ENCODE measurements at places on chromosomes 11 and 22.
A peak's percentile ranks its signal among the peaks of the same experiment; 100 is the strongest.

DNA sequence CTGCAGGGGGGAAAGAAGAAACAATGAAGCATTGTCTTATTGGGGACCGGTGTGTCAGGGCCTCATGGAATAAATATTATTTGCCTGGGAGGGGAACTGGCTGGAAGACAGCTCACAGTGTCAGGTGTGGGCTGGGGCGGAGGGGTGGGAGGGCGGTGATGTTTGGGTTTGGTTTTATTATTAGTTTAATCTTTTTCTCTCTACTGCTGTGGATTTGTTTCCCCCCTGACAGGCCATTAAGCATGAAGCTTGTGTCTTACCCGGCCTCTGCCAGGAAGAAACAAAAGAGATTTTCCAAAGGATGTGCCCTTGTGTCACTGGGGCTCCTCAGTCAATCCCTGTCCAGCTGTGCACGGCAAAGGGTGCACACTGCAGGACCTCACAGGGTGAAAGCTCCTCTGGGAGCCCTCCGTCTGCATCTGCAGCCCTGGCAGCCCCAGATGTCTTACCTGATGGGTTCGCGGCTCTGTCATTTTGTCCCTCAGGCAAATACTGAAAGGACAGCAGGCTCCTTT is 203.1 kb upstream of the TMEM45B start:
- no peak for DNase-seq

- DNase-seq, result peak; percentile 50
Observed at GRCh38 chr22:50531546-50531961, 1.7 kb upstream of the TYMP start.

GRCh38 chr22:32407312-32407711 is 4.7 kb downstream of the RTCB start:
- DNase-seq, result no peak

DNA sequence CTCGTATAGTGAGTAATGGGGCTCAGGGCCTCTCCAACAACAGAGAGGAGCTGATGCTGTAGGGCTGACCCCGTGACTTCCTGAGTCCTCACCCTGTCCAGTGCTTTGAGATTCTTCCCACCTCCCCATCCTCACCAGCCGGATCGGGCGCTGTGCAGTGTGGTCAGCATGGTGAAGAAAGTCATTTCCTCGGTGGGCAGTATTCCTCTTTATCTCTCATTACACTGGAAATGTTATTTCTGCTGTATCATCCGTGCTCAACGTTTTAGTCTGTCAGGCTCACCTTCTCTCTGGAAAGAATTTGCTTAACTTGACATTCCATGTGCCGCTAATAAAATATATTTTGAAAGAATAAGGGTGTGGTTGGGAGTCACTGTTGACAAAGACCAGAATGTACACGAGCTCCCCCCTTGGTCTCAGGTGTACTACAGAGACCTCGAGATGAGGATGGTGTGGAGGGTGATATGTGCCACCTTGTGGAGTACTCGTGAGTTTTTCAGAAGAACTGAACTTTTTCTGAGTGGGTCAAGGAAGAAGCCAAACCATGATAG is 25.7 kb upstream of the SCGB1A1 start:
- no peak for DNase-seq

DNA sequence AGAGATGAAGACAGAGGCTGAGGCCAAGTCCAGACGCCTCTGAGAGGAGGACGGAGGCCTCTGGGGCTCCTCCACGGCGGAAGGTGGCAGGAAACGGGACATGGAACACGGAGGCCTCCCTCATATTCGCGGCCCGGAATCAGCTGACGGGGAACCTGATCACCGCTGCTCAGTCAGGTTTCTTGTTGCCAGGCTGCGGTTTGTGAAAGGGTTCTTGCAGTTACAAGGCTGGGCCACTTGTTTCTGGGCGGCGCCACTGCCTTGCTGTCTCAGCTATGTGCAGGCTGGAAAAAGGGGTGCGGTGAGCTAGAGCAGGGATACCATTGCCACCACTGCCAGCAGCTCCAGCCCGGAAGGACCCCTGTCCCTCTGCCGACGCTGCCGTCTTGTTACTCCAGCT is 10.0 kb upstream of the MMP1 start:
- DNase-seq, result peak; percentile 25

- DNase-seq, result no peak
Observed at GRCh38 chr11:36101466-36101865, 157.6 kb downstream of the LDLRAD3 start.

DNA sequence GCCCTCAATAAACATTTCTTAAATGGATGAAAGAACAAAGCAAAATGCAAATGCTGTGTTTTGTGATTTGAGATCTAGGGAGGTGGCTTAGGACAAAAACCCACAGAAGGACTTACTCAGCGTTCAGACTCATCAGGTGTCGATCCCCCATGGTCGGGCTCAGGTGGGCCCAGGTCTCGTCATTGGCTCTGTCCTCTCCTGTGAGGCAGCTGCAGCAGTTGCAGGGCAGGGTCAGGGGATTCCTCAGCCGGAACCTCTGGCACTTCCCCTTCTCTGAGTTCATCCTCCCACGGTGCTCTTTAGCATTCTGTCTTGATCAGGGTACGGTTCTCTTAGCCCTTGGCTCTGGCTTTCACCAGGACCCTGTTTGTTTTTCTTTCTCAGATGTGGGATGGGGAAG is 14.0 kb upstream of the ACR start:
- no peak for DNase-seq

DNA sequence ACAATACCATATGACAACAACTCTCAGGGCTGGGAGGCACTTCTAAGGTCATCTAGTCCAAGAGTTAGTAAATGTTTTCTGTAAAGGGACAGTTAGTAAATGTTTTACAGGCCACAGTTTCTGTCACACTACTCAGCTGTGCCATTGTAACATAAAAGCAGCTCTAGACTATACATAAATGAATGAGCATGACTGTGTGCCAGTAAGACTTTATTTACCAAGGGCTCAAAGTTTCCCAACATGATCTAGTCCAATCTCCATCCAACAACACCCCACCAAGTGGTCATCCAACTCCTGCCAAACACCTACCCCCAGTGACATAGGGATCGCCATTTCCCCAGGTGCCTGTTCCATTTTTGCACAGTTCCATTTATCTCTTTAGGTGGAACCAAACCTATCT is 12.1 kb downstream of the SERGEF start:
- DNase-seq, result no peak

DNA sequence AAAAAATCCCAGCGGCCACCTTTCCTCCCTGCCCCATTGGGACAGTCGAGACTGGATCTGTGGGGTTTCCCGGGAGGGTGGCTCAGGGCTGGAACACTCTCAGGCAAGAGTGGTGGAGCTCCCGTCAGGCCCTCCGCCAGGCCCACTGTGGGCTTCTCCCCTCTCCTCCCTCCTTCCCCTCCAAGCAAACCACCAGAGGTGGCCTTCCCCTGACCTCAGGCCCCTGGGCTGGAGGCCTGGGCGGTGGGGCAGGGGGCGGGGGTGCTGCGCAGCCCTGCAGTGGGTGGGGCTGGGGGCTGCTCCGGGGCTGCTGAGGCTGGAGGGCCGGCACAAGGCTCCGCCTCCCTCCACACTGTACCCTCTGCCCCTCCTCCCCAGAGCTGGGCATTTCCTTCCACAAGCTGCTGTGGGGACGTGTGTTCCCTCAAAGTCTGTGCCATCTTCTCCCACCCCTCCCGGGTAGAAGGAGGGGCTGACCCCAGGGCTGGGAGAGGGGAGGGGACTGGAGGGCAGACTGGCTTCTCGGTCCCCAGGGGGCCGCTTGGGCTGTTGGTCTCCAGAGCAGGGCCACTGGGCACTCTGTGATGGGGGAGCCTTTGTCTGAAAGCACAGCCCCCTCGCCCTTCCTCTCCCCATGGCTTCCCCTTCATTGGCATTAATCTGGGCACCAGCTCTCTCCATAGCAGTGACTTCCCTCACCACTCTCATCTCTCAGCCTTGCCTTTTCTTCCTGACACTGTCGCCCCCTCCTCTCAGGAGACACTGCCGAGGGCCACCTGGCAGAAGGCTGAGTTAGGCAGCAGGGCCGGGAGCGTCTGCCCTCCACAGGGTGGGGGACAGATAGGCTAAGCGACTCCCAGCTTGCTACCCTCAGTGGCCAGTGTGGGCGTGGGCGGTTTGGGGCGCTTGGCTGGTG is 7.1 kb downstream of the RCOR2 start:
- DNase-seq, result peak; percentile 75

GRCh38 chr11:35619855-35620640 is 1.8 kb downstream of the FJX1 start:
- peak; percentile 44 for DNase-seq

- DNase-seq, result peak; percentile 27
Observed at GRCh38 chr11:40281052-40281580, 1178.3 kb downstream of the LRRC4C start.

DNA sequence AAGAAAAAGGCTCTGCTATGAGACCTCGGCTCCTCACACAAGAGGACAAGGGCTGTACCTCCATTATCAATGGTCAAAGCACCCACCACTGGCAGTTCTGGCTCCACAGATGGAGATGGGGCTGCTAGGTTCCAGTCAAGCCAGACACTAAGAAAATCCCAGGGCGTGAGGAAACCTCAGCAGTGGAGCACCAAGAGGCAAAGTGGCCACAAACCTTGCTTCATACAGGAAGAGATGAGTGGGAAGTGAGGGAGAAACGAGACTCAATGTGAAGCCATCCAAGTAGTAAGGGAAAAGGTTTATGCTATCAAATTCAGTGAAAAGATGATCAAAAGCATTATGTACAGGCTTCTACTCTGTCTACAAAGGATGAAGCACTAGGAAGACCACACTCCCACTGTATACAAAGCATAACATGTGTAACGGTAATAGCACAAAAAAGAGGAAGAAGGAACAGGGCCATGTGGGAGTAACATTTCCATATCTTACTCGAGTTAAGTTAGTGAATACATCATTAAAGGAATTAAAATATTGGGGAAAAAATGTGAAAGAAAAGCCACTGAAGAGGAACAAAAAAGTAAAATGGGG is 27.0 kb downstream of the POLDIP3 start:
- no peak for DNase-seq

DNA sequence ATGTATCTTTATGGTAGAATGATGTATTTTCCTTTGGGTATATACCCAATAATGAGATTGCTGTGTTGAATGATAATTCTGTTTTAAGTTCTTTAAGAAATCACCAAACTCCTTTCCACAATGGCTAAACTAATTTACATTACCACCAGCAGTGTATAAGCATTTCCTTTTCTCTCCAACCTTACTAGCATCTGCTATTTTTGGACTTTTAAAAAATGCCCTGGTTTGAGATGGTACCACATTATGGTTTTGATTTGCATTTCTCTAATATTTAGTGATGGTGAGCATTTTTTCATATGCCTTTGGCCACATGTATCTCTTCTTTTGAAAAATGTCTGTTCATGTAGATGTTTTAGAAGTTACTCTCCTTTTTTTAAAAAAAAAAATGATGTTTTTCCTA is 142.0 kb downstream of the METTL15 start:
- DNase-seq, result no peak

GRCh38 chr11:15073361-15074205 is at the start of gene CALCB:
Gene CALCB, plus strand, starts transcription at chr11:15073593. Its CDS starts 1,126 bp downstream, at chr11:15074719.
- DNase-seq, result no peak

DNA sequence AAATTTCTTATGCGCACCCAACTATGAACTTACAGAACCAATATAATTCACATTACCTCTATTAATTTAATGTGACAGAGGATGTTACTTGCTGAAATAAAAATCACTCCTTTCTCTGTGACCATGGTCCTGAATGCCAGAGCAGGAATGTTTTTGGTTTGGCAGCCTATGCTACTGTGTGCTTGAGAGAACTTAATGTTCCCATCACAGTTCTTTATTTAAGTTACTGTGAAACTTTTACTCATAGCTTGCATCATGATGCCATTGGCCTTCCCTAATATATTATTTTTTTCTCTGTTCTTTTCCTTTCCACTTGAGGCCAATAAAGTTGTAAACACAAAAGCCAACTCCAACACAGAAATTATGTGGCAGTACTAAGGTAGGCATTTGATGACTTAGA is 142.2 kb downstream of the FAM76B start:
- no peak for DNase-seq

- DNase-seq, result no peak
Observed at GRCh38 chr22:38088629-38089473, 4.9 kb upstream of the SLC16A8 start.

DNA sequence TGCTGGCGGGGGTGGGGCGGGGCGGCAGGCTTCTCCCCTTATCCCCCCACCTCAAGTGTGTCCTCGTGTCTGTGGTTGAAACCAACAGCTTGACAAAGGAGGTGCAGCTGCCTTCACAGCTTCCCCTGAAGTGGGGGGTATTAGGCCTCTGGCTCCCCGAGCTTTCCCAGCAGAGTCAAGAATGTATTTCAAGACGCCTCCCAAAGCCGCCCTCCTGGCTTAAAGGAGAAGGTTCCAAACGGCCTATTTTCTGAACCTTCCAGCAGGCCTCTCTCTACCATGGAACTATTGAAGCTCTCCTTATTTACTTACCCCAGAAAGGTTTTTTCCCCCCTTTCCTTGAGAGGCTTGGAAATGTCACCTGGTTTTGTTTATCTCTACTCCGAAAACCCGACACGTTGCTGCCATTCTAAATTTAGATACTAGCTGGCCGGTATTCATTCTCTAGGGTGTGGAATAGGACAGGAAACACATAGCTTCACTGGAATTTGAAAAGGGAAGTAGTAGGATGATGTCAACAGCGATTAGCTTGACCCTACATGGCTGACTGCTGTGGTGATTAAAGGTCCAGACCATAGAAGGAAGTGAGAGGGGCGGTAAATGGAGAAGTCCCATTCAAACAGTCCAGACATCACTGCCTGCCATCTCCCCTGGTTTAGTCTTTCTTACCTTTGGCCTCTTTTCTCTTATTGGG is 671 bp upstream of the PICALM start:
- DNase-seq, result peak; percentile 65

DNA sequence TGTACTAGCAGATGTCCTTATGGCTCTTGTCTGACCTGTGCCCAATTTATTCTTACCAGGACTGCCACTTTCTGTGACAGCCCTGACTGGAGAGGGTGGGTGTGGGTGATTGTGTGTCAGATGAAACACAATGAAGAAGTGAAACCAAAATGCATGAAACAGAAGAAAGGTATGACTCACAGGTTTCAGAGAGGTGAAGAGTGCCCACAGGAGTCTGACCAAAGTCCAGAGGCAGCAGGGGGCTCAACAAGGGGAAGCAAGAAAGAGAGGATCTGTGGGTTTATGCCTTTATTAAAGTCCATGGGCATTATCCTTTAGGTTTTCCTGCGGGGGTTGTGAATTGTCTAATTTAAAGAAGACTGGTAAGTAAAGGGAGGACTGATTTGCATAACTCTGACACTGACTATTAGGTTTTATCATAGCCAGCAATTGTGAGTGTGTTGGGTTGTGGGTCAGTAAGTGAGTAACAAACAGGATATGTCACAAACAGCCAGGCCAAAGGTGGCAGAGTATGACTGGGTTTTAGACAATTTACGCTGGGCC is 3.9 kb upstream of the OR4C6 start:
- DNase-seq, result no peak

Data from femur (tissue), 1 donor.